ENCODE measurements at places on chromosomes 5 and 9.

DNA sequence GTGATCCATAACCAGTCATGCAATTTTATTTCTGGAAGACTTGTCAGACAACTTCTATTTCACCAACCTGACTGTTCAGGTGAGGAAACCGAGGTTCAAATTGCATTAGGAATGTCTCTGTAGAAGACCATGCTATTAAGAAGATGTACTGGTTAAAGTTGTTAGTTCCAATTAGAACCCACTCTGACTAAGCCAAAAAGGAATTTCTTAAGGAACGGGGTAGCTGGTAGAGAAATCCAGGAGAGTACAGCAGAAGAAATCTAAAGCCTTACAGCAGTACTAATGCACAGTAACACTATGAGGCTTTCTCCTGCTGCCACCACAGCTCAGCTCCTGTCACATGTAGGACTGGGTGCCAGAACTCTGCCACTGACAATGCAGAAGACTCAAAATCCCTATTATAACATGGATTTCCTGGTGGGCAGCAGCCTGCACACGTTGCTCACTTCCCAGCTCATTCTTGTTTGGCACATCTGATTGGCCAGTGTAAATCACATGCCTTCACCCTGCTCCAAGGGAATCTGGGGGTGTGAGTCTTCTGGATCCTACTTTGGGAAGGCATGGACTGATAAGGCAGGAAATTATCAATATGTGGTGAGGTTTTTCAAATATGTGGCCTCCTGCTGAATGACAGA, 37.1 kb downstream of the CAST start:
- DNase-seq: no peak

DNA sequence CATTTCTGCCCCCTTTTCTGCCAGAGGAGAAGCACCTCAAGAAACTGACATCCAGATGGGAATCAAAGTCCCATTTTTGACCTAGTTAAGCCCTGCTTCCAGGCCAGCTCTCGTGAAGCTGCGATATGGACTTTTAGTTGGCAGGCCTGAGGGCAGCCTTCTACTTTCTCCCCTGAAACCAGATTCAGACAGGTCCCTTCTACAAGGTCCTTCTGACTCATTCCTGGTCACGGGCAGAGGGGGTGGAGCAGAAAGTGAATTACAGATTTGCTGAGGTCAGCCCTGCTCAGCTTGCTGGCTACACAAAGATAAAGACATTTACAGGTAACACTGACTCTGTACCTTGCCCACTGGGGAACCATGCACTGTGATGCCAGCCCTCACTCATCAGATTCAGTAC, 52.8 kb upstream of the TUT7 start:
- peak; percentile 52 for DNase-seq

DNA sequence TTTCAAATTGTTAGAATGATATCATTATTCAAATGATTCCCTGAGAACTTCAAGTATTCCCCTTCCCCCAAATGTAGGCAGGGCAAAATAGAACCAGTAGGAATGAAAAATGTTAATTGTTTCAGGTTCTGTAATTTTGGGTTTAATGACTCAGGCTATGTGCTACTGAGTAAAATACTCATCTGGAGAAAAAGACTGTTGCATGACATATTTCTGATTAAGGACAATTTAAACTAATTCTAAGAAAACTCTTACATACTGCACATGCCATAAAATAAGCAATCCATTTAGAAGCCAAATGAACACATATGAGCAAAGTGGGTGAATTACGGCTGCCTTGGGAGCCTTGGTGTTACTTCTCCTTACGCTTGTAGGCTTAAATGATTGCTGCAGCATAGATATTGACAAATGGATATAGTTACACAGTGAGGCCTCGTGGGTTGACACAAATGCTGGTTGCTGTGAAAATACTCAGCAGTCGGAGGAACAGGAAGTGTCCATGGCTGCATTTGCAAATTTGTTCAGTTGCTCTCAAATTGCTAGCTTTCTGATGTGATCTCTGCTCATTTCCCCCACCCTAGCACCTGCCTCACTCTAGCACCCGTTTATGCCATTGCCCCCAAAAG, 174.9 kb upstream of the DMAC1 start:
- no peak for DNase-seq

GRCh38 chr9:8338767-8339510, 539.4 kb upstream of the DMAC1 start:
- no peak for DNase-seq

- no peak for DNase-seq
These were observed 121.0 kb upstream of the NR3C1 start for GRCh38 chr5:143524338-143524945.

DNA sequence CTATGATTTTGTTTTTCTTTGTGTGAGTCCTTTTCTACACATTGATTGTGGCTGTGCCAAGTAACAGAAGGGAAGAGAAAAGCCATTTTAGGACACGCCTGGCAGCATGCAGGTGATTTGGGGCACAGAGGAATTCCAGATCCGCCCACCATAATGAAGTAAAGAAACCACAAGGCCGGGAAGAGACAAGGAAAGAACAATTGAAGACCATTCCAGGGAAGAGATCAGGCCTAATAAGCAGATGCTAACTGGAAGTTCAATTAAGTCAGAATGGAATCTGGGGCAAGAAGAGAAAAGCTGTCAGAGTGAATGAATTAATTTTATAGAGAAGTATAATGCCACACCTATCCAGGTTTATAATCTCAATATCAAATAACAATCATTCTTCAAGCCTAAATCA, 110.2 kb upstream of the ISL1 start:
- DNase-seq: no peak

- DNase-seq: no peak
These were observed 323.1 kb upstream of the ACTBL2 start for GRCh38 chr5:57805732-57806131.
